ENCODE measurements at places on chromosomes 5 and 9. TPM values are rescaled to one million over a fixed set of nuclear protein-coding genes. Genes with fewer than 3 reads are reported as not detected.

DNA sequence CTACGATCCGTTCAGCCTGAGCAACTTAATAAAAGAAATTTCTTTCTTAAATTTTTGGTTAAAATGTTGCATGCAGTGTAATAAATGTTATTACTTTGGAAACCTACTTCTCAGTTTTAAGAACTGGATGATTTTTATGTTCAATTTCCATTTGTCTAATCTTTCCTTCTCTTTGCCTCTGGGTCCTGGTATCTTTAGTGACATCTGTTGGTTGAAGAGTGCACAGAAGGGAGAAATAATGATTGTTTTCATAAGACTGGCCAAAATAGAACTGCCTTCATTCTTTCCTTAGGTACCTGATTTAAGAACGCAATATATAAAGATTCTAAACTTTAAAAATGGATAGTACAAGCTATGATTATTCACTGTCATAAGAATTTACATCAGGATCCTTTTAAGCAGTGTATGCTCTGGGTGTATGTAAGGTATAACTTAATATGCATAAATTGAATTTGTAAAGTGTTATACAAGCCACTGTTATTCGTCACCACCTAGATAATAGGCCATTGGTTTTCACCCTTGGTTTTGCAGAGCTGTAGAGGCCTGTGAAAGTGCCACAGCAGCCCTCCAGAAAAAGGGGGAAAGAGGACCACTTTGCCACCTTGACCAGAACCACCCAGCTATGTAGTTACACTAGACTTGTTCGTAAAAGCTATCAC lies 82.8 kb upstream of the TLX3 start:
- no peak for DNase-seq

Gene NEURL1B
- total RNA-seq: 0.63 TPM

Gene PTGS1
- 0.17 TPM for total RNA-seq

- DNase-seq: no peak
These were observed 11.6 kb downstream of the CDH9 start for GRCh38 chr5:27026801-27027200.

DNA sequence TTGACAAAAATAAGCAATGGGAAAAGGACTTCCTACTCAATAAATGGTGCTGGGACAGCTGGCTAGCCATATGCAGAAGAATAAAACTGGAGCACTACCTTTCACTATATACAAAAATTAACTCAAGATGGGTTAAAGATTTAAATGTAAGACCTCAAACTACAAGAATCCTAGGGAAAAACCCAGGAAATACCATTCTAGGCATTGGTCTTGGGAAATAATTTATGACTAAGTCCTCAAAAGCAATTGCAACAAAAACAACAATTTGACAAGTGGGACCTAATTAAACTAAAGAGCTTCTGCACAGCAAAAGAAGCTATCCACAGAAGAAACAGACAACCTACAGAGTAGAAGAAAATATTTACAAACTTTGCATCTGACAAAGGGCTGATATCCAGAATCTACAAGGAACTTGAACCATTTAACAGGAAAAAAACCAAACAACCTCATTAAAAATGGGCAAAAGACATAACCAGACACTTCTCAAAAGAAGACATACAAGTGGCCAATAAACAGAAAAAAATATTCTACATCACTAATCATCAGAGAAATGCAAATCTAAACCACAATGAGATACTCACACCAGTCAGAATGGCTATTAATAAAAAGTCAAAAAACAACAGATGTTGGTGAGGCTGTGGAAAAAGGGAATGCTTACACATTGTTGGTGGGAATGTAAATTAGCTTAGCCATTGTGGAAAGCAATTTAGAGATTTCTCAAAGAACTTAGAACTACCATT lies 75.2 kb upstream of the CPEB4 start:
- DNase-seq: no peak

Gene BTNL3
- 0.16 TPM for total RNA-seq
